ENCODE measurements at places on chromosomes 3 and 15.

GRCh38 chr3:100603469-100603868 lies 5.9 kb upstream of the ADGRG7 start:
- DNase-seq = no peak

DNA sequence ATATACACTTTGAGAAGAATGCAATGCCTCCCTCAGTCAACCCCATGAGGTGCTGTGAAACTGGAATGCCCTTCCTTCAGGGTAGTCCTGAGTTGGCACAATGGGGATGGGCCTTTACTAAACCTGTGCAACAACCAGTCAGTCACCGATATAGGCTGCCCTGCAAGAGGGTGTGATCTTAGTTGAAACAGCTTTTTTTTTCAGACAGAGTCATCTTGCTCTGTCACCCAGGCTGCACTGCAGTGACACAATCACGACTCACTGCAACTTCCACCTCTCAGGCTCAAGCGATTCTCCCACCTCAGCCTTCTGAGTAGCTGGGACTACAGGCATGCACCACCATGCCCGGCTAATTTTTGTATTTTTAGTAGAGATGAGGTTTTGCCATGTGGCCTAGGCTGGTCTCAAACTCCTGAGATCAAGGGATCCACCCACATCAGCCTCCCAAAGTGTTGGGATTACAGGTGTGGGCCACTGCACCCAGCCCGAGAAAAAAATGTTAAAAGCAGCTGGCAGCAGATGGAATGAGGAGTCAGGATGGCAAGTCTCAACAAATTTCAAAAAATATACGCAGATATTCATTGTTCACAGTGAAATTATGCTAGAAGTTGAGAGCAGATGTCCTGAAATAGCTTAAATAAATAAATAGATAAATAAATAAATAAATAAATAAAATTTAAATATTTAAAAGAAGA lies 31.8 kb downstream of the MYO5A start:
- DNase-seq = no peak

DNA sequence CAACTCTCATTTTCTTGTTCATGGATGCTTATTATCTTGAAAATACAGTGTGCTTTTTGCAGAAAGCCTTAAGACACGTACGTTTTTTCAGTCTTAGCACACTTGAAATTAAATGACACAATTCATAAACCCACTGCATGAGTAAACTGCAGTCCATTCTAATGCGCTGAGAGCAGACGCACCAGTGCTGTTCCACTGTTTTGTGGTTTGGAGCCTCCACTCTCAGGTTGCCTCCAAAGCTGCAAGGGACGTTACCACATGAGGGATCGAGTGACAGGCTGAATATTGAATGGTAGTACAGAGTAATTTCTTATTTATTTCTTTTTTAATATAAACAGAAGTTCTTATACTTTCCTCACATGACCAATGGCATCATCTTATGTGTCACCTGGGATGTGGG lies 12.3 kb downstream of the IQCH start:
- DNase-seq = no peak

- no peak for DNase-seq
Measured at GRCh38 chr3:9986230-9986725, 363 bp downstream of the EMC3 start.

- DNase-seq = no peak
Measured at GRCh38 chr3:3053974-3054373, 56.2 kb downstream of the IL5RA start.

DNA sequence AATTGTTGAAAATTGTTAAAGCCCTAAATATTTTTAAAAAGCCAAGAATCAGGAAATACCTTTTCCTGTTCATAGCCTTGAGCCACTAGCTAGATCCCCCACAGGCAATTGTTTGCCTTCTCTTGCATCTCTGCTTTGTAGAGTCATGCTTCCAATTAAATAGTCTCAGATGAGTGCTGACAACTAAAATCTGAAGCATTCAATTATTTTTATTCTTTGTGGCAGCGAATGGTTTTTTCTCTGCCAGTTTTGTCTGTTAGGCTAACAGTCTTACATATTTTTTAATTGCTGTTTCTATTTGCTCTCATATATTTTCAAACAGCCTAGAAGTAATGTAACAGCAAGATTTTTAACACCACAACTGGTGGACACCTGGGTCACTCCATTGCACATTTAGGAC lies 277.1 kb upstream of the GBE1 start:
- DNase-seq = no peak

GRCh38 chr3:171986176-171986575 lies 53.2 kb upstream of the FNDC3B start:
- no peak for DNase-seq

GRCh38 chr3:116709479-116709878 lies at the start of gene TUSC7:
Gene TUSC7, plus strand, starts transcription at chr3:116709779.
- DNase-seq = no peak

- no peak for DNase-seq
Measured at GRCh38 chr3:33006571-33007286, 55.3 kb downstream of the CCR4 start.

GRCh38 chr15:79978655-79979514 lies 7.9 kb upstream of the BCL2A1 start:
- no peak for DNase-seq

DNA sequence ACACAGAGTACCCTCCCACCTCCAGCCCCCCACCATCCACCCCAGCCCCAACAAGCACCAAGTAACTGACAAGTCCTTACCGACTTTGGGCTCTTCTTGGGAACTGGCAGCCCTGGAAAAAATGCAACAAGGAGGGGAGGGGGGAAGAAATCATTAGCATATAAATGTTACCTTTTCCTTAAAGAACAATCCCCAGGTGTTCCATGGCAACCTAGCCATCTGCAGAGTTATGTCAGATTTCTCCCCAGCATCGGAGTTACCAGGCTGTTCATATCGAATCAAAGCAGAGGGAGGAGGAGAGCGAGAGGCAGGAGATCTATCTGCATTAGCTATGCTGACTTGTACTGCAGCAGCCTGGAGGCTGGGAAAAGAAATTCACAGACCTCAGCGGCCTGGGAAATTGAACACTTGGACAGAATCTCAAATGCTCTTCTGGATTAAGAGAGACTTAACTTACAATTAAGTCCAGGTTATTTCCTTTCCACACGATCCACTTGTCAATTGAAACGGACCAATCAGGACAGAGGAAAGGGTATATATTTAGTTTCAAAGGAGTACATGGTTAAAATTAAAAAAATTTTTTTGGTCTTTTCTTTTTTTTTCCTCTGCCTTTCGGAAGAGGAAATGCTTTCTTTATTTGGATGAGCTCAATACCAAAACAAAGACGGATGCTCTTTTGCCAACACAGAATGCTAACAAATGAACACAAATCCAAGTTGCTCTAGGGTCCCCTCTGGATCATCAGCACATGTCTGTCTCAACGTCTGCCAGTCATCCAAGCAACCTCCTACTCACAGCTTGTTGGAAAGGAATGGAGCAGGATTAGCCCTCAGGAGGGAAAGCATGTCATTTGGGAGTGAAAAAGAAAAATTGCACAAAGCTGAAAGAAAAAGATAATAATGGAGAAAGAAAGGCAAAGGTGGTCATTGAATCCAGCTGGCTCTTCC lies 637.1 kb downstream of the MAGI1 start:
- no peak for DNase-seq

- DNase-seq = no peak
Measured at GRCh38 chr3:143563786-143564185, 284.5 kb downstream of the SLC9A9 start.

DNA sequence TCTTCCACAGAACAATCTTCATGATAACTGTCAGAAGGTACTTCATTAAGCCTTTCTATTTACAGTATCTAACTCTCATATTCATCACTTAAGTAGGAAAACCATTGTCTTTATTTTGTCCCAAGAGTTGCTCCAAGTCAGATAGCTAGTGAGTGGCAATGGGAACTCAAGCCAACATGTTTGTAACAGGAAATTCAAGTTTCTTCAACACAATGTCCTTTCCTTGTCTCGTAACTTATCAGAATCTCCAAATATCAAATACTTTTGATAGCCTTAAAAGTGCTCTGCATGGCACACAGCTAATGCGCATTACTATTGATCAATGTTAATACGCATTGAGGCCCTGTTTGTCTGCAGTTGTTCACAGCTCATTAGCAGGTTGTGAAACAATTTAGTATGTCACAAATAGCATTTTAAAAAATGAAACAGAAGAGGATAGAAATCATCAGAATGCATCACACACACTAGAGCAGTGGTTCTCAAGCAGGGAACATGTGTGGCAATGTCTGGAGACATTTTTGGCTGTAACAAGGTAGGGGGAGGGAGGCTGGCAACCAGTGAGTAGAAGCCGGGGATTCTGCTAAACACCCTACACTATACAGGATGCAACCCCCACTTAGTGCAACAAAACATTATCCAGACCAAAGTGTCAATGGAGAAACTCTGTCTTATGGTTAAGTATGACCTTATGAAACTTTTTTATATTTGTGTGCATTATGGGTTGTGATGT lies 27.5 kb downstream of the BTLA start:
- DNase-seq = no peak

DNA sequence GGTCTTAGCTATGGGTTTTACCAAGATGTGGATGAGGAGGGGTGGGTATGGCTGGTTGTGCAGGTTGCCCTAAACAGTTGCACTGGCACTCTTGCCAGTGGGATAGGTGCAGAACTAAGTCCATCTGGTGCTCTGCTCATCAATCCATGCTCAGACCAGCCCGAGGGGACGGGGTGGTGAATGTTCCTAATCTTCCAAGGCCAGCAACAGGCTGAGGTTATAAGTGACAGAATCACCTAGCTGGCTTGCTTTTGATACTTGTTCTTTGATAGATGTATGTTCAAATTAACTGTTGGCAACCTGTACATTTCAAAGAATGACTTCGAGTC lies 53.5 kb upstream of the CCR2 start:
- DNase-seq = no peak

DNA sequence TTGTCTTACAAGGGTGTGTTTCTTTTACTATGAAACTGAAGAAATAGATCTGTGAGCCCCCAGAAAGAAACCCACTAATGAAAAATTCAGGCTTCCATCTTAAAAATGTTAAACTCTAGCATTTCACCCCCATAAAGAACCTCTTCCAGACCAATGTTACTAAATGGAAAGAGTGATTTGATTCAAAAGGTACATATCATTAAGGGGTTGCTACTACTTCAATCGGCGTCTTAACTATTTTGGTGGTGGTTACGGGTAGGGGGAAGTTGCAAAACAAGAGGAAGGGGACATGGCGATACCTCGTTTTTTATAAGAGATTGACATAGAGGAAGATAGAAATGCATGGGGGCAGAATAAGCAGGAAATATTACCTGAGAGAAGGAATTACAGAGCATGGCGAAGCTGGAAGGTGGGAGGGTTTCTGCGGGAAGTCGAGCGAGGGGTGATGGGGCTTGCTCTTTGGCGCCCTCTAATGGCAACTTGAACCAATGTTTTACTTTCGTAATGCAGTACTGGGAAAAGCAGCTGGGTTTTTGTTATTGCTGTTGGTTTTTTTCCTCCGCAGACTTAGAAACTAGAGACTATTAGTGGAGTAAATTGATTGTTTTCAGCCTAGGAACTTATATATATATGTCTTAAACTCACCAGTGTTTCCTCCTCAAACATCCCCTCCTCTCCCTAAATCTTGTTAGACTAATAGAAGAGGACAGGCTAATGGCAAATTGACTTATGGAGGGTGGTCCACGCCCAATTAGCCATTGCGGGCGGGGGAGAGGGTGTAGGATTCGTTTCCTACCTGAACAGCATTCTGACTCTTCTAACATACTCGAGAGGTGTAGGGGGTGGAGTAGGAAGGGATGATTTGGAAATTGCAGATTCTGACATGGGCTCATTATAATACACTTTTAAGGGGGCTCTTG lies 11.3 kb upstream of the SOX2 start:
- no peak for DNase-seq

- no peak for DNase-seq
Measured at GRCh38 chr3:64213962-64214379, 11.3 kb downstream of the PRICKLE2 start.

GRCh38 chr15:46442184-46442583 lies 807.4 kb downstream of the SQOR start:
- DNase-seq = no peak

DNA sequence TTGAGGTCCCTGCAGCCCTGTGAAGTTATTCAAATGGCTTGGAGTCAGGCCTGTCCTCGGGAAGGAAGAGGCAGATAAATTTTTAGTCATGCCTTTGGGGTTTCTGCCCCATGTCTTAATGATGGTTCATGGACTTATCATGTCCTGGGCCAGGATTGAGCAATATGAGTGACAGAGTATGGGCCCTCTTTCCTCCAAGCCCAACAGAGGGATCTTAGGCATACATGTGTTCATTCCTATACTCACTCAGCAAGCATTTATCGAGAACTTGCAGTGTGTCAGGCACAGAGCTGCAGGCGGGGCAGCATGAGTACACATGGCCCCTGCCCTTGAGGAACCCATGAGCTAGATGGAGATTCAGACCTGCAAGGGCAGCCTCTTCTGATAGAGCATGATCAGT lies 6.2 kb downstream of the ESYT3 start:
- DNase-seq = no peak

GRCh38 chr3:71709908-71710511 lies 15.2 kb downstream of the EIF4E3 start:
- no peak for DNase-seq

DNA sequence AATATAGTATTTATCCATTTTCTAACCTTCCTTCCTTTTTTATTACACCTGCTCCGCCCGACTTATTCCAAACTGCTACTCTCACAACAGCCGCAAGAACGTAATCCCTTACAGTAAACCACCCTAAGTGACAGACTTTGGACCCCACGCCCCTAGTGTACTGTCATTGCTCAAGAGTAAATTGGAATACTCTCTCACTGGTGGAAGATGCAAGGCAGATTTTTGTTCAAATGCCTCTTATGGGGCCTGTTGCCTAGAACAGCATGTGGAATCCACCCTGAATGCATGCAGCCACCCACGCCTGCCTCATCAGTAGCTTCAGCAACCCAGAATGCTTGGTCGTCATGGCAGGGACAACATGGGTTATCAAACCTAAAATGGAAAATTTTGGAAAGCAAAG lies 226.2 kb upstream of the ST8SIA2 start:
- no peak for DNase-seq

DNA sequence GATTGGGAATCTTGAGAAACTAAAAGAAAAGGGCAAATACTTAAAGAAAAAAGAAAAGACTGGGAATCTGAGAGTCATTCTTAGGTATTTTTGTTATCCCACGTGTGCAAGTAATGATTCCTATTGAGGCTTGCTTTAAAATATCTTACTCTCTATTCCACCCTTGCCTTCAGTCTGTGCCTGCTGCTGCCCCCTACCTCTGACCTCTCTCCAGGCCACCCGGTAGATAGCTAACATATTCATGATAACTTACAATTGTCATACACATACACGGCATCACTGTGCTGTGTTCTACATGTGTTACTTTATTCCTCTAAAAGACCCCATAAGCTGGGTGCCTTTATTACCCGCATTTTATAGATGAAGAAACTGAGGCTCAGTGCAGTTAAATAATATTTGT lies 27.8 kb upstream of the ATP13A3 start:
- no peak for DNase-seq

All from stimulated activated CD8-positive, alpha-beta memory T cell treated with anti-CD3 and anti-CD28 coated beads, Interleukin-4, amount 100 ng/mL, for 1 hour (primary cell).